Gastrocnemius medialis (tissue), 4 donors: ENCODE measurements at places on chromosomes 6 and 20.
A peak's percentile ranks its signal among the peaks of the same experiment; 100 is the strongest.

DNA sequence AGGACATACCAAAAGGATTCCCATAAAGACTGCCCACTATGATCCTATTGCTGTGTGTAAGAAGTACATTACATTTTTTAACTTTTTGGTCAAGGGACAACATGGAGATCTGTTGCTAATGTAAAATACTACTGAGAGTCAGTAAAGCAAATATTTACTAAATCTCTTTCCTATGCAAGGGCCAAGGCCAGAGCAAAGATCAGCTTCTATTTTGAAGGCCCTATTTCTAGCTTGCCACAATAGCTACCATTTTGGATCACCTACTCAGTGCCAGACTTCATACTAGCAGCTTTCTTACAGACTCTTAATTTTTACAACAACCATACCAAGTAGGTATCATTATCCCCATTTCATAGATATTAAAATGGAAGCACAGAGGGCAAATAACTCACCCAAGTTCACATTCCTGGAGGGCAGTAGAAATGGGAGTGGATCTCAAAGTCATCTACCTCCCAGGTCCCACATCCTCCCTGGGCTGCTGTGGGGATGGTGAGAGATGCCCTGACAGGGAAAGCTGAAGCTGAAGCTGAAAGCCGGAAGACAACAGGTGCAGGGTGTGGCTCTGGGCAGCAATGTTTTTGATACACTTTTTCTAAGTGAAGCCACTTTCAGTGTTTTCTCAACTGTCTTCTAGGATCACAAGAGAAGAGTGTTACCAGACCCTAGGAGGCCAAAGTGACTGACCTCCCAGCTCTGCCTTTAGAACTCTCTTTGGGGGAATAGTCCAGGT is 321.2 kb downstream of the UBE3D start:
- H3K27ac ChIP-seq: no peak overlapping the region
- H3K4me3 ChIP-seq: no peak overlapping the region
- H3K4me1 ChIP-seq: no peaks in the 10 kb centered on the region
- no peaks in the 10 kb centered on the region for H3K27me3 ChIP-seq
- no peak for DNase-seq

DNA sequence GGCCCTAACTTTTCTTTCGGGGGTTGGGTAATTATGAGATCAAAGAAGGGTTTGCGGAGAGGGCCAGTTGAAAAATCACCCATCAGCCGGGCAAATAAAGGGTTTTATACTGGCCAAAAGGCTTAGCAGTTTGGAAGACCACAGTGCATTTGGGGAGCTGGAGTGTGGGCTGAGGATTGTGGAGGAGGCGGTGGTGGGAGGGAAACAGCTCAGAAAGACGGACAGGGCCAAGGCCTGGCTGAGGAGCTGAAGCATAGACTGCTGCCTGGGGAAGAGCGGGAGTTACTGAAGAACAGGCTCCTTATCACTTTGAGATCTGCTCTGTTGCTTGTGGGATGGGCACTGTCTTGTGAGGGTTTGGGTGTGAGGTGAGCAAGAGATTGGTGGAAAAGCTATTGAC is 144.2 kb downstream of the CARMIL1 start:
- H3K4me1 ChIP-seq: no peaks in the 10 kb centered on the region
- H3K27ac ChIP-seq: no peak overlapping the region
- no peak for DNase-seq
- no peaks in the 10 kb centered on the region for H3K27me3 ChIP-seq
- no peak overlapping the region for H3K4me3 ChIP-seq

DNA sequence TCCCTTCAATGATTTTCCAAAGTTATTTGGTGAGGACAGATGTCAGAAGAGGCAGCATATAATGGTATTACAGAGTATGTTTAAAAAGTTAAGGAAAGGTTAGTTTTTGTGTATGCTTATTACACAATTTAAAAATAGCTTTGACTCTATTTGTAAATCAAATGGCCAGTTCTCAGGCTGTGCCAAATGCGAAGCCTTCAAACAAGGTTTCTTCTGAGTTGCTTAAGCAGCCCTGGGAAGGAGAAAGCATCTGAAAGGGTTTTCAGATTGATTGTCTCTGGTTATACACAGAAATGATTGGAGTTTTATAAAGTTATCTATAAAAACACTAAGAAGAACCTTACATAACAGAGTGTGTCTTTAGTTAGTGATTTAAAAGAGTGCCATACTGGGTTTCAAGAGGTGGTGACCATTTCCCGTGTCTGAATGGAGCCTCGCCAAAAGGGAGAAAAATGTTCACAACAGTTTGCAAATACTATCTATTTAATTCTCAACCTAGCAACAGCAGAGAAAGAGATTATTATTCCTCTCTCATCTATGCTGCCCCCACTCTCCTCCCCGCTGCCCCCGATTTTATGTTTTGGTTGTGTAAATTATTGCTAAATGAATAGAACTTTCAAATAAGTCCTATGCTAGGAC is 16.7 kb downstream of the CD109 start:
- no peak overlapping the region for H3K4me3 ChIP-seq
- peak overlapping the region; percentile 56 for H3K27ac ChIP-seq
- H3K27me3 ChIP-seq: no peaks in the 10 kb centered on the region

- H3K4me1 ChIP-seq: no peaks in the 10 kb centered on the region
- no peak overlapping the region for H3K27ac ChIP-seq
- no peak overlapping the region for H3K4me3 ChIP-seq
- no peaks in the 10 kb centered on the region for H3K36me3 ChIP-seq
- no peaks in the 10 kb centered on the region for H3K27me3 ChIP-seq
- DNase-seq: no peak
Observed at GRCh38 chr20:13671916-13672378, 33.2 kb upstream of the TASP1 start.

- no peak for DNase-seq
- H3K36me3 ChIP-seq: no peaks in the 10 kb centered on the region
- H3K27me3 ChIP-seq: no peaks in the 10 kb centered on the region
- H3K4me3 ChIP-seq: no peak overlapping the region
- no peak overlapping the region for H3K27ac ChIP-seq
Observed at GRCh38 chr6:37347670-37348111, 6.1 kb upstream of the RNF8 start.

DNA sequence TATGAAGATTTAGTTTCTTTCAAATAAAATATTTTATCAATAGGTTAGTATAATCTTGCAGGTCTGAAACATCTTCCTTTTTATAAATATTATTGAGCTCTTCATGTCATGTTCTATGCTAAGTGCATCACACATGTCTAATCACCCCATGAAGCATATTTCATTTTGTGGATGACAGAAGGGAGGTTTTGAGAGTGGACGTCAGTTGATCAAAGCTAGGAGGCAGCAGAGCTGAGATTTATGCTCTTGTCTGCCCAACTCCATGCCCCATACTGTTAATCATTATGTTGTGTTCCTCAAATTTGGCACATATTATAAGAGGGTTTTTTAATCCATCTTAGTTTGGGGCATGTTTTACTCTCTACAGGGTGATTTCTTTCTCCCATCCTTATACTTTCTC is 22.7 kb downstream of the DSE start:
- no peaks in the 10 kb centered on the region for H3K36me3 ChIP-seq
- no peak overlapping the region for H3K4me3 ChIP-seq
- no peak overlapping the region for H3K27ac ChIP-seq
- H3K27me3 ChIP-seq: no peaks in the 10 kb centered on the region
- DNase-seq: no peak

- no peaks in the 10 kb centered on the region for H3K36me3 ChIP-seq
- no peak overlapping the region for H3K4me3 ChIP-seq
- H3K27me3 ChIP-seq: no peaks in the 10 kb centered on the region
- H3K27ac ChIP-seq: no peak overlapping the region
- peaks cover 3% of the 10 kb centered on the region for H3K4me1 ChIP-seq
- no peak for DNase-seq
Observed at GRCh38 chr6:34906826-34907225, 17.8 kb downstream of the ANKS1A start.

GRCh38 chr20:32485770-32486478 is 99.2 kb downstream of the NOL4L start:
- DNase-seq: no peak
- H3K27ac ChIP-seq: no peak overlapping the region
- H3K4me3 ChIP-seq: no peak overlapping the region
- H3K27me3 ChIP-seq: no peaks in the 10 kb centered on the region
- H3K4me1 ChIP-seq: peaks cover 14% of the 10 kb centered on the region

GRCh38 chr6:71420095-71420692 is 131.6 kb downstream of the OGFRL1 start:
- no peaks in the 10 kb centered on the region for H3K36me3 ChIP-seq
- H3K27me3 ChIP-seq: no peaks in the 10 kb centered on the region
- H3K4me1 ChIP-seq: peaks cover 19% of the 10 kb centered on the region
- peak overlapping the region; percentile 95 for H3K4me3 ChIP-seq
- peak; percentile 55 for DNase-seq
- peak overlapping the region; percentile 96 for H3K27ac ChIP-seq

- peak; percentile 82 for DNase-seq
- H3K27me3 ChIP-seq: no peaks in the 10 kb centered on the region
- no peaks in the 10 kb centered on the region for H3K36me3 ChIP-seq
- peak overlapping the region; percentile 70 for H3K27ac ChIP-seq
- no peaks in the 10 kb centered on the region for H3K4me1 ChIP-seq
Observed at GRCh38 chr20:49583669-49584417, 15.9 kb upstream of the PTGIS start.

DNA sequence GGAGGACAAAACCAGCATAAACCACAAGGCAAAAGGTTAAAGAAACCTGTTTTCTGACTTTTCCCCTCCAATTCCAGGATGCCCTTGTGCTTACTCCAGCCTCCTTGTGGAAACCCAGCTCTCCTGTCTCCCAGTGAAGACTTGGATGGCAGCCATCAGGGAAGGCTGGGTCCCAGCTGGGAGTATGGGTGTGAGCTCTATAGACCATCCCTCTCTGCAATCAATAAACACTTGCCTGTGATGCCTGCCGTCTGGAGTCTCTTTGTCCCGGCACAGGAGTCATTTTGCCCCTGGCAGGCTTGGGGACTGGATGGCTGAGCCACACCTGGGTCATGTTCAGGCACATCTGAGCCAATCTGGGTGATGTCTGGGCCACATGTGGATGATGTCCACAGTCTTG is 26.6 kb downstream of the BPIFB1 start:
- no peaks in the 10 kb centered on the region for H3K4me1 ChIP-seq
- H3K27me3 ChIP-seq: no peaks in the 10 kb centered on the region
- DNase-seq: no peak
- no peak overlapping the region for H3K27ac ChIP-seq
- H3K4me3 ChIP-seq: no peak overlapping the region

- H3K27me3 ChIP-seq: no peaks in the 10 kb centered on the region
- peaks cover 23% of the 10 kb centered on the region for H3K4me1 ChIP-seq
- no peak for DNase-seq
- no peaks in the 10 kb centered on the region for H3K36me3 ChIP-seq
- no peak overlapping the region for H3K4me3 ChIP-seq
Observed at GRCh38 chr6:108463784-108464183, 96.9 kb upstream of the FOXO3 start.

- H3K4me1 ChIP-seq: no peaks in the 10 kb centered on the region
- no peak overlapping the region for H3K27ac ChIP-seq
- DNase-seq: no peak
- no peaks in the 10 kb centered on the region for H3K36me3 ChIP-seq
Observed at GRCh38 chr6:53758496-53758895, 36.3 kb upstream of the LRRC1 start.

- no peaks in the 10 kb centered on the region for H3K27me3 ChIP-seq
- DNase-seq: no peak
- H3K36me3 ChIP-seq: peaks cover 9% of the 10 kb centered on the region
- H3K4me1 ChIP-seq: peaks cover 57% of the 10 kb centered on the region
Observed at GRCh38 chr20:35088231-35089145, 4.1 kb downstream of the TRPC4AP start.

DNA sequence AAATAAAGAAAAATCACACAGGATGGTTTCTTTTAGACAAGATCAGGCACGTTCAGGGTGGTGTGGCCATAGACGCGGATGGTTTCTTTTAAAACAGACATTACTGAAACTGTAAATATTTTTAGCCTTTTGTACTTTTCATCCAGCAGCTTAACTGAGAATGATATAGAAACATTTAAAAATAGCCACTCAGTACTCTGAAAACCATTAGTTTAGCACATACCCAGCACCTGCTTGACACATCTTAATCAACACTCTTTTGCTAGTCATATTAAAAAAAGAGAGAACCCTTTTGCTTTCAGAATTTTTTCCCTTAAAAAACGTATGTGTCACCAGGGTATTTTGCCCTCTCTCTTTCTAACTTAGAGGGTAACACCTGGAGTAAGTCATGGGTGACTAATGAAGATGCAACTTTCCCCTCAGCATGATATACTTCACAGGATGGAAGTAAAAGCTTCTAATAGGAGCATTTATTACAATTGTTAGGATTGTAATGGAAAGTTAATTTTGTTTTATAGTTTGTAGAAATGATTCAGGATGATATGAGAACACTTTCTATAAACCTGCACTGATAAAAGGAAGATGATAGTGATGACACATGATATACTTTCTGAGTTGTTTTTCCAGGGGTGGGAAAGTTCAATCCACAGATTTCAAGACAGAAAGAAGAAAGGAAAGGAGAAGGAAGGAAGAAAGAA is 45.2 kb downstream of the BACH2 start:
- H3K27me3 ChIP-seq: no peaks in the 10 kb centered on the region
- H3K27ac ChIP-seq: no peak overlapping the region
- peaks cover 9% of the 10 kb centered on the region for H3K4me1 ChIP-seq
- no peak for DNase-seq

- H3K36me3 ChIP-seq: no peaks in the 10 kb centered on the region
- no peak overlapping the region for H3K4me3 ChIP-seq
- no peaks in the 10 kb centered on the region for H3K27me3 ChIP-seq
- no peak for DNase-seq
- no peak overlapping the region for H3K27ac ChIP-seq
Observed at GRCh38 chr6:21053612-21054011, 519.4 kb downstream of the CDKAL1 start.

DNA sequence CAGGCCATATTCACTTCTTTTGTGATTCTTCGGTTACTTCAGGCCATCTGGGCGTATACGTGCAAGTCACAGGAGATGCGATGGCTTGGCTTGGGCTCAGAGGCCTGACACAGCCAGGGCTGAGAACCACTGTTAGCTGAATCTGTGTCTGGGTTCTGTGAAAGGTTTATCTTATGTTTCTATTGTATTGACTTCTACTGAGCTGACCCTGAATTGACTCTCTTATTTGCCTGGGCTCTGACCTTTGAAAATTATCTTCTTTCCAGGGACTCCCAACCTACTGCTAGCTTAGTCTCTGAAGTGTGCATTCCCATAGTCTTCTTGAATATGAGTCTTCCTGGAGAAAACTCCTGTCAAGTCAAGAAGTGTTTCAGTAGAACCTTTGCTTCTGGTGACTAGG is 226.4 kb upstream of the SOX4 start:
- H3K27ac ChIP-seq: no peak overlapping the region
- DNase-seq: no peak
- no peaks in the 10 kb centered on the region for H3K36me3 ChIP-seq
- H3K27me3 ChIP-seq: no peaks in the 10 kb centered on the region

DNA sequence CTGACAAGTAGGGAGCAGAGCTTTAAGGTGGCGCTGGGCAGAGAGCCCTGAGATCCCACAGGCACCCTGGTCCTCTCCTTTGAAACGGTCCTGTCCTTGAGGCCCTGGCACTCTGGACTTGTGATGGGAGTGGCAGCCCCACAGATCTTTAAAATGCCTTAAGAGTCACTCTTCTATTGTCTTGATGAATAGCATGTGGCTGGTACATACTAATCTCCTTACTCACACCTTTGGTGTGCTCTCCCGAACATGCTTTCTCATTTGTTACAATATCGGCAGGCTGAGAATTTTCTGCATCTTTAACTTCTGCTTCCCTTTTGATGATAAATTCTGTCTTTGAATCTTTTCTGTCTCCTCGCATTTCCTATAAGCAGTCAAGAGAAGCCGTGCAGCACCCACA is 333.8 kb downstream of the TFAP2A start:
- H3K36me3 ChIP-seq: no peaks in the 10 kb centered on the region
- H3K27ac ChIP-seq: no peak overlapping the region
- no peak for DNase-seq
- H3K4me1 ChIP-seq: no peaks in the 10 kb centered on the region
- H3K27me3 ChIP-seq: no peaks in the 10 kb centered on the region
